ENCODE measurements at places on chromosomes 7 and 10. TPM values are rescaled to one million over a fixed set of nuclear protein-coding genes. Genes with fewer than 3 reads are reported as not detected.
A peak's percentile ranks its signal among the peaks of the same experiment; 100 is the strongest.

DNA sequence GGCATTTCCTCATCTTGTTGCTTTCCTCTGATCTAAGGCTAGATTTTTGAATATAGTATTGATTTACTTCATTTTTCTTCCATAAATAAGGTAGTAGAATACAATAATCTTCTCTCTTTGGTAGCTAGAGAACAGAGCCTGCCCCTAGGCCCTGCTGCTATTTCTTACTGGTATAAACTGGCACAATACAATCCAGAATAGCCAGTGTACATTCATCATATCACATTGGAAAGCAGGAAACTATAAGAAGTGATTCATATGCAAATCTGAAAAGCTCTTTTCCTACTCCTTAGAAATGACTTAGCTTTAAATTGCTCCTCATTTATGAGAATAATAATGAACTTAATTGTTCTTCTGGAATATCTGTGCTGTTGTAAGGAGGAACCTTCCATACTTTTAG is 100.2 kb downstream of the KCND2 start:
- no peak for DNase-seq

DNA sequence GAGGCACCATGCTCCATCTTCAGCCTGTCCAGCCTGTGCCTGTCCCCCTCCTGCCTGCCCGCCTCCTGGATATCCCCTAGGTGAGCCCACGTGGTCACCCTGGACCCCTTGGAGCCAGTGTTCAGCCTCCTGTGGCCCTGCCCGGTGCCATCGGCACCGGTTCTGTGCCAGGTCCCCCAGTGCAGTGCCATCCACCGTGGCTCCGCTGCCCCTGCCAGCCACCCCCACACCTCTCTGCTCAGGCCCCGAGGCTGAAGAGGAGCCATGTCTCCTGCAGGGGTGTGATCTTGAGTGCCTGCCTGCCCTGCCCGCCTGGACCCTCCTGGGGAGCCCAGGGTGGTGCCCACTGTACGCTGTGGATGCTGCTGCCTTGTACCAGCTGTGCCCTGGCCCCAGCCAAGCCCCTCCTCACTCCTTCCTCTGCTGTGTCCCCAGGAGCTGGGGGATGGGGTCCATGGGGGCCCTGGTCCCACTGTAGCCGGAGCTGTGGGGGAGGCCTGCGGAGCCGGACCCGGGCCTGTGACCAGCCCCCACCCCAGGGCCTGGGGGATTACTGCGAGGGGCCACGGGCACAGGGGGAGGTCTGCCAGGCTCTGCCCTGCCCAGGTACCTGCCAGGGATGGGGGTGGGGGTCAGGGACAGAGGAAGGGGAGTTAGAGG is 26.2 kb upstream of the ZNF862 start:
- DNase-seq, result no peak

DNA sequence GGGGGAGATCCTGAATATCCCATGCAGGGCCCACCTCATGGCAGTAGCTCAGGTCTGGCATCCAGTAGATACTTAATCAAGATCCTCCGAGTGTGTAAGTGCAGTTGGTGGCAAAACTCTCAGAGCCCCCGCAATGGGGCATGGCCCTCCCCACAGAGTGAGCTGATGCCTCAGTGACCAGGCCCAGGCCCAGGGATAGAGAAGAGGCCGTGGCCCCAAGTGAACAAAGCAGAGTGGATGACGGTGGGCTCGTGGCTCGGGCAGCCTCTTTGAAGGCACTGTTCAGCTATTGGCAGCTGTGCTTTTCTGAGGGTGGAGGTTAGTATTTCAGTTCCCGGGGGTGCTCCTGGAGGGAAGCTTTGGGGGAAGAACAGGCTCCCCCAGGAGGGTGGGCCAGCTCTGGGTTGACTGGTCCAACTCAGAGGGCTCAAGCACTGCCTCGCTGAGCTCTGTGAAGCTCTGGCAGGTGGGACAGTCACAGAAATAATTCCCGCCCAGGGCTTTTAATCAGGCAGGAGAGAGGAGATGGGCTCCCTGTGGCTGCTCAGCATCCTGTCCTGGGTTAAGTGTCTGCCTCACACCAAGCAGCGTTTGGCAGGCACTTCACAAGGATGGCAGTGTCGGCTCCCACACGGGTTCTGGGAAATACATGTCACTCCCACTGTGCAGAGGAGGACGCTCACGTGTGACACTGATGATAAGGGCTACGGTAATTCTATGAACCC is 583.6 kb downstream of the TCERG1L start:
- no peak for DNase-seq

- peak; percentile 59 for DNase-seq
Observed at GRCh38 chr7:3042861-3043489, 692 bp downstream of the CARD11 start.

GRCh38 chr7:22153432-22154142 is 203.4 kb downstream of the RAPGEF5 start:
- no peak for DNase-seq

GRCh38 chr10:100024748-100025147 is 15.0 kb upstream of the DNMBP start:
- no peak for DNase-seq

The CALML3 gene
- not detected for total RNA-seq

DNA sequence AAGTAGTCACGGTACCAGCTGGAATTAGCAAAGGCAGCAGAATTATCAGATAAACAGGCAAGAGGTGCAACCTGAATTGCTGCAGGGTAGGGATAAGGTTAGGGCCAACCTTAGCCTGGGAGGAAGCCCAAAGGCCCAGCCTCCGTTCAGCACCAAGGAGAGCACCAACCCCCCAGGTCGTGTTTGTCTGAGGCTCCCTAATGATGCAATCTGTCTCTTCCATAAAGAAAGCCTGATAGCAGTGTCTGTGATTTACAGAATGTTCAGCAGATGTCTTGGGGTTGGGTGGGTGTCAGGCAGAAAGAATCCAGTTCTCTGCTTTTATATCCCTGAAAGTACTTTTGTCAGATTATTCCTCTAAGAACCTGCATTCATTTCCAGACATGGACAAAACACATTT is 328.4 kb upstream of the AOAH start:
- peak; percentile 48 for DNase-seq

DNA sequence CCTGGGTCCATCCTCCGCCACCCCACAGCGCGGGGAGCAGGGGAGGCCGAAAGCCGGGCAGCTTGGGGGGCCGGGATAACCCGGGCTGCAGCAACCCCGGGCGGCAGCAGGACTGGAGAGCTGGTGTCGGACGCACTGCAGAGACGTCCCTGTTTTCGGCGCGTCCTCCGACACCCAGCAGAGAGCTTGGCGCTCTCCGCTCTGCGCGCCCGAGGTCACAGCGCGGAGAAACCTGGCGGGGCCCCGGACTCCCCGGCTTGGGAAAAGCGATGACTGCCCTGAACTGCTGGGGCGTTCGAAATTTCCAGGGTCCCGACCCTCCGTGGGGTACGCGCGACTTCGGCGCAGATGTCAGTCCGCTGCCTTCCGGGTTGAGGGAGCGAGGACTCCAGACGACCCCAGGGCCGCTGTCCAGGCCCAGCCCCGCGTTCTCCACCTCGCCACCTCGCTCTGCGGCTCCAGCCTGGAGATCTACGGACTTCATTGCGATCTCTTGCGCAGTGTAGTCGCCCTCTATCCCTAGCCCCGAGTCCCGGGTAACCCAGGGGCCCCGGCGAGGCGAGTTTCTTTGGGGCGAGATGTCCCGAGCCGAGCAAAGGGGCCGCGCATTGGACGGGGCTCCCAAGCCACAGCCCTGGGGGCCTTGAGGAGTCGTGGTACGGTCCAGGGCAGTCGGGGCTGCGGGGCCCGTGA is 617 bp upstream of the FOXI2 start:
- peak; percentile 0 for DNase-seq

DNA sequence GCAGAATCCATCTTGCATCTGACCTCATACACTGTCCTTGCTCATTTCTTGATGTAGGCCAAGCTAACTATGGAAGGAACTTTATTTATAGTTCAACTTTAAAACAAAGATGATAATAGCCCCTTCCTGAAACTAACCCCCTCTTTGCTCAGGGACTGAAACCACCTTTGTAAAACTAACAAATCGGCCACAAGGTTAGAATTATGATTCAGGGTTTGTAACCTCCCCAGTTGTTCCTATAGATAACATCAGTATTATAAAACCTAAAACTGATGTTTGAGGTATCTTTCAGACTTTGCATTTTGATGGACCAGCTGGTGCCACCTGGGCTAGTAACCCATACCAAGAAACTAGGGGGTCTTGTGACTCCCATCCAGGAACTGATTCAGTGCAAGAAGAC is 143.4 kb downstream of the SH2D4B start:
- DNase-seq, result no peak

- DNase-seq, result no peak
Observed at GRCh38 chr10:72056113-72056512, 32.2 kb downstream of the SPOCK2 start.

- no peak for DNase-seq
Observed at GRCh38 chr7:106070201-106070551, 41.9 kb downstream of the SYPL1 start.

- no peak for DNase-seq
Observed at GRCh38 chr7:46486256-46487206, 565.5 kb upstream of the IGFBP3 start.

The GRM3 gene
- not detected for total RNA-seq

The TRPV6 gene
- 0.81 TPM for total RNA-seq

GRCh38 chr7:74116356-74116755 is 32.8 kb downstream of the LIMK1 start:
- DNase-seq, result no peak

- no peak for DNase-seq
Observed at GRCh38 chr7:88331322-88331721, 24.6 kb upstream of the STEAP4 start.

DNA sequence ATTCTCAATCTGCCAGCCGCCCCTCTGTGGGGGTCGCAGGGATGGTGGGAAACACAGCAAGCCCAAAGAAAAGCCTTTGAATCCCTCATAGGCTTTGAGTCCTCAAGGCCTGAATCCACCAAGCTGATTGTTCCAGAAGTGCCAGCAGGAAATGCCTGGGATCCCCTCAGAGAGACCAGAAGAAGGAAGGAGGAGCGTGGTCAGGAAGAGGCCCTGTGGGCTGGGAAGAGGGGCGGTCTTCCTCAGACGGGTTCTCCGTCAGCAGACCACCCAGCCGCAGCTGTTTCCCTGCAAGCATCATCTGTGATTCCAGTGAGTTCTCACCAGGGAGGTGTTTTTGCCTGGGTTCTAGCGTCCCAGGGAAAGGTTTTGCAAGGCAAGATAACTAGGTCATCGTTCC is 190.0 kb upstream of the KLF6 start:
- DNase-seq, result no peak

- no peak for DNase-seq
Observed at GRCh38 chr10:119006451-119007210, 22.9 kb upstream of the NANOS1 start.
